ENCODE measurements at places on chromosomes 5 and 9.
A peak's percentile ranks its signal among the peaks of the same experiment; 100 is the strongest.

GRCh38 chr5:116449458-116449857 lies 125.2 kb downstream of the SEMA6A start:
- no peak for DNase-seq

DNA sequence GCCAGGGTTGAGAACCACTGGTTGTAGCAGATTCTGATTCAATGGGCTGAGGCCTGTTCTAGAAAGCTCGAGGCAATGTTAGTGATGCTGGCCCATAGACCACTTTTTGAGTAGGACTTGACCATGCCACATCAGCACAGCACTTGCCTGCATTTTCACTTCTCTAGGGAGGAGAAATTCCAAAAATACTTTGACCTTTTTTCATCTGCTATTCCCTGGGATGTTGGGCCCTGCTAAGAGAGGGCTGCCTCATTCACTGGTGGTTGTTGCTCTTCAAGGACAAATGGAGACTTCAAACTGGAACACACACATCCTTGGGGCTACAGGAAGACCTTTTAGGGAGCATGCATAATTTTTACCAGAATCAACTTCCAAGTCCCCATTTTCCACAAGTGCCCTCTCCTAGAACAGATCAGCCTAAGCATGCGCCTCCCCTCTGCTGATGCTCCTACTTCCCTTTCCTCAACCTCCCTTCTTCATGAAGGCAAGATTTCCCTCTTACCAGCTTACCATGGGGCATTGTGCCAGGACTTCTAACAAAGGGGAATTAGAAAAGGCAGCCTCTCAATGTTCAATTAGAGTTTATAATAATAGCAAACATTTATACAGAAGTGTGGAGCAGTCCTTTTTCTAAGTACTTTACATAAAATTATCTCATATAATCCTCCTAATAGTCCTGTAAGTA lies 12.7 kb upstream of the TGFBI start:
- DNase-seq, result no peak

DNA sequence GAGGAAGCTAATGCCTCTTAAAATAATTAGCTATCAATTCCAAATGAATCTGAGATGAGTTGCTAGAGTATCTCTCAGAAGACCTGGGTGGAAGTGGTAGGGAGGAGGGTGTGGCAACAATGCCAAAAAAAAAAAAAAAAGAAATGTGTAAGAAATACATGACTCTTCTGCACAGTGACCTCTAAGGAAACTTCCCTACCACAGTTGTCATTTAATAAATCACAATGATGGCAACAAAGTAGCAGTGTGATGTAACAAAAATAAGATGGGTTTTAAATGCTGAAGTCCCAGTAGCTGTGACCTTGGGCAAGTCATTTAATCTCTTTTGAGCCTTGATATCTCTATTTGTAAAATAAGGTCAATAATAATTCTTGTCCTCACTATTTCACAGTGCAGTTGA lies 7.2 kb downstream of the FOXD1 start:
- DNase-seq, result no peak

DNA sequence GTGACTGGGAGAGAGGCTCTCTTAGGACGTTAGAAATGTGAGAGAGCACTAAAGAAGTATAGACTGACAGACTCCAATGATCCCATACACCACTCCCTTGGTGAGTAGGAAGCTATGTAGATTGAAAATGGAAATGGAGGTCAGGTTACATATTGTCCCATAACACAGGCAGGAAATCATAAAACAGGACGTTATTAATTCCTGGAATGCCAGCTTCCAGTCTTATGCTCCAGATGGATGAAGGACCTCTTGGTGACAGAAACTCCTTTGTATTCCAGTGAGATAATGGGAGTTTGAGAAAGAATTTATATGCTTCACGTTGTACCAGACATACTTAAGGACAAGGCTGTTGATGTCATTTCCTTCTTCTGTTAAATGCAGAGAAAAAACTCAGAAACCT lies 338.2 kb upstream of the ITGA1 start:
- no peak for DNase-seq

- no peak for DNase-seq
Measured at GRCh38 chr5:15492545-15492944, 7.4 kb upstream of the FBXL7 start.

DNA sequence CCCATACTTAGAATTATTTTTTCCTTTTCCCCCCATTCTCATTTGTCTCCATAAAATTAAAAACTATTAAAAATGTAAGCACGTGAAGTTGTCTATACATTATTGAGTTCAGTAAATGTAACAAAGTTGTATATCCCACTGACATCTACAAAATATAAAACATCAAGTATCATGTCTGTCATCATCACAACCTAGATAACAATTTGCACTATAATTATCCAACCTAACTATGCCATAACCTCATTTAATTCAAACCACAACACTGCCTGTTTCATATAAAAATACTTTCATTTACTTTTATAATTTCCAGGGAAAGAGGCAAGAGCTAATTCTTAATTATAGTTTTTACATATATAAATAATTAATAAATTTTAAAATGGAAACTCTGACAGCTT lies 9.1 kb downstream of the EFNA5 start:
- no peak for DNase-seq

DNA sequence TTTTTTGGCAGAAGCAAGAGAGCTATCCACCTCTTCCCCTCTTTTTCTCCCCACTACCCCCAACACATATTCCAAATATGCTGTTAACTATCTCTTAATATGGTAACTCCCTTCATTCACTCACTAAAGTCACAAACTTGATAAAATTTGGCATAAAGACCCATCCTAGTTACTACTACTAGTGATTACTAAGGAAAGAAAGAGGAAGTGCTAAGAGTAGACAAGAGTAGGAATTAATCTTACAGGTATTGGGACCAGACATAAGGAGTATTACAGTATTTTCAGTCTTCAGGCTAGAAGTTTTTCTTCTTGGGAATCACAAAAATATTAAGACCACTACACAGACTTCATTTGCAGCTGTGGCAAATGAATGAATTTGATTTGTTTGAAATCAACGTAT lies 2.2 kb downstream of the ADAMTS6 start:
- no peak for DNase-seq

DNA sequence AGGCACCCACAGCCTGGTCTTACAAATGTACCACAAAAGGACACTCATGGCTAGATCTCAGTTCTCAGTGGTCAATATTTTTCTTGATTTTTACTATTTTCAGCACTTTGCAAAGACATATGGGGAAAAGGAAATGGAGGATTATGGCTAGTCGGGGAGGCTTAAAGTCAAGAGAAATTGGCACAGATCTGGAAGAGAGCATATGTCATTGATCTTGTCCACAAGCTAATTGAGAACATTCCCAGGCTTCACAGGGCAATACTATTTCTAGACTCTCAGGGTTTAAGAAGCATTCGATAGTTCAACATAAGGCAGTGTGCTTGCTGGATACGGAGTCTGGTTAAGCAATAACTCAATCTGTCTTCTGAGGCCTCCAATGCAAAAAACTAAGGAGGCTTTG lies 285.8 kb downstream of the ZNF608 start:
- DNase-seq, result no peak

GRCh38 chr5:157713830-157714595 lies 17.2 kb upstream of the THG1L start:
- DNase-seq, result no peak

- no peak for DNase-seq
Measured at GRCh38 chr5:320524-321229, 837 bp upstream of the AHRR start.

GRCh38 chr5:141484641-141485311 lies at the start of gene PCDHGC4:
TSS of gene PCDHGC4 (plus strand) at chr5:141485030. CDS start at chr5:141485174, 144 bp downstream.
- DNase-seq, result no peak

- no peak for DNase-seq
Measured at GRCh38 chr5:154384480-154385235, 61.1 kb upstream of the SAP30L start.

DNA sequence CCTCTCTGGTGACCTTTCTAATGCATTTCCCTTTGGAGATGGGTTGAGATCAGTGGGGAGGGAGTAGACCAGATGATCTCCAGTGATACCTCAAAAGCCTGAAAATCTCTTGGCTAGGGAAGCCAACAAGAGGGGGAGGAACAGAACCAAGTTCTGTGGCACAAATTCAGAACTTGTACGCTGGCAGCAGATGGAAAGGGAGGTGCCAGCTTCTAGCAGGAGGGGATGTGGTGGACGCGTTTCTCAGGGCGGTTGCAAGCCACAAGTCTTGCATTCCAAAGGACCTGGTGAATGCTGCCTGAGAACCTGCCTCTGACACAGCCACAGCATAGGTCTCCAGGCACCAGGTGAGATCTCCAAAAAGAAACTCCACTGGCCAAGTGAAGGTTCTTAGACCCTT lies 13.4 kb downstream of the SLIT3 start:
- no peak for DNase-seq

DNA sequence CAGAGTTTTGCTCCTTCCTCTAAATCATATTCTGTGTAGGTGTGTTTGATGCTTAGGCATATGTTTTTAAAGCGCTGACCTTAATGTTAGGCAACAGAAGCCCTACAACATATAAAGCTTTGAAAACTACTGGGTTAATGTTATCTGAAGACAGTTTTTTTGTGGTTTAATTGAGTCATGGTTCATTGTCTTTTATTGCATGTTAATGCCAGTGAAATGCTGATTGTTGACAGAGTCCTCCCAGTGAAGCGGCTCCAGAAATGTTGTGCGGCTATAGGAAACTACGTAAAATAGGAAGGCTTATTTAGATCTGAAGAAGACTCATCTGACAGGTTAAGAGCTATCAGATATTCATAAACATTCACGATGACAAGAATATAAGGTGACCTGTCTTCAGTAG lies 424.6 kb downstream of the CCDC171 start:
- DNase-seq, result no peak

DNA sequence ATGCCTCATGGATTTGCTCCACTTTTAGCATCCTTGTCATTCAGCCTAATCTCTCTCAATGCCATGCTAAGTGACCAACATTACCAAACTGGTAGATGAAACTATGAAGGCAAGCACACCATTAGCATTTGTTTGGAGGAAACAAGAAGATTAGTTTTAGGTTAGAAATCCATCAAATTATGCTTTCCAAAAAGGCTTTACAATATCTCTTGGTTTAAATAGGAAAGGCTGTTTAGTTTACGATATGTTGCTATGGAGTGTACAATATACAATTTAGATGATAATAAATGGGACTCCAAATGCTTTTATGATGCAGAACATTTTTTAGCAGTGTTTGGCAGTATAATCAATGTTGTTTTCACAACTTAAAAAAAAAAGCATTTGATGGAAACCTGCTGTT lies 47.8 kb upstream of the CTXN3 start:
- DNase-seq, result no peak

- DNase-seq, result no peak
Measured at GRCh38 chr5:172144291-172144815, 43.7 kb downstream of the STK10 start.

GRCh38 chr5:76638479-76638878 lies 15.3 kb upstream of the F2RL2 start:
- no peak for DNase-seq

GRCh38 chr9:78023003-78023741 lies 8.4 kb downstream of the GNAQ start:
- DNase-seq, result no peak

- no peak for DNase-seq
Measured at GRCh38 chr5:176658007-176658599, 10.8 kb downstream of the TSPAN17 start.

GRCh38 chr9:119083673-119084072 lies 285.6 kb downstream of the BRINP1 start:
- no peak for DNase-seq

- DNase-seq, result no peak
Measured at GRCh38 chr9:133463234-133463863, 3.6 kb downstream of the CACFD1 start.

DNA sequence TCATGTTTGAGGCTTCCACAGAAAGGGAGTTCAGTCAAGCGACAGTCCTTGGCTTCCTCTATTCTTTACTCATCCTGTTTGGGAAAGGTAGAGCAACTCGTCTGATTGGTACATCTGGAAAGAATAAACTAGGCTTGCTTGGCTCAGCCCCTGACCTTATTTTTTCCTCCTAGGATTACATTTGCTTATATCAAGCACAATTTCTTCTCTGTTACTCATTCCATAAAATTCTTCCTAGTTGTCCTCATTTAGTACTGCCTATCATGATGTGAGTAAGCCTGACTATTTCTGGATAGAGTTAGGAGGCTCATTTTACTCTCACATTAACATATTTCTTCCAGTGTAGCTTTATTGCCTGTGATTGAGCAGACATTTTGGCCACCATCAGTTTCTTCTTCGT lies 10.9 kb upstream of the CARNMT1 start:
- no peak for DNase-seq

GRCh38 chr9:95629585-95629984 lies 112.8 kb upstream of the PTCH1 start:
- DNase-seq, result no peak

DNA sequence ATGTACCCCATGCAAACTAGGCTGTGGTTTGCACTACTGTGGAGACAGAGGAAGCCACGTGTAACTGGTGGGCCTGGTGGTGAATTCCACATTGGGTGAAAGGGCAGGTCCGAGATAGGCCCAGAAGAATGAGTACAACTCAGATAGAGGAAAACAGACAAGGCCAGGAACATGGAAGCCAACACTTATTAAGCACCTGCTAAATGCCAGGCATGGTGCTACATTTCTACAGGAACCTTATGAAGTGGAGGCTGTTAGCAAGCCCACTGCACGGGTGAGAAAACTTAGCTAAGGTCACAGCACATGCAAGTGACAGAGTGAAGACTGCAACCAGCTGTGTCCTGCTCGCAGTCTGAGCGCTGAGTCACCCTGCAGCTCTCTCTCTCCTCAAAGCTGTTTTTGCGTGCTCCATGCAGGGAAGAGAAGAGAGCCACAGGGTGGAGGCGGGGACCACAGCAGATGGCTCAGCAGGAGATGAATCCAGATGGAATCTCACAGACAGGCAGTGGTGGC lies 65.5 kb upstream of the SPTLC1 start:
- peak; percentile 39 for DNase-seq

GRCh38 chr5:65461490-65461889 lies 20.2 kb downstream of the ADAMTS6 start:
- DNase-seq, result no peak

DNA sequence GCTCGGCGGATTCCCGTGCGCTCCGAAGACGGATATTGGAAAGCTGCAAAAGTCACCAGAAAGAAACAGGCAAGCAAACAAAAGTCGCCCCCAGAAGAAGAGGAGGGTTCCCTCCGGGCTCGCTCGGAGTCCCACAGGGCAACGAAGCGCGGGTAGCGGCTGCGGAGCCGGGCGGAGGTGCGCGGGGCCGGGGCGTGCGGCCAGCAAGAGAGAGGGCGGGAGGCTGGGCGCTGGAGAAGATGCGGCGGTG lies at the start of gene FBN2:
Gene FBN2 (minus strand): TSS at position 246 of the 250 bp plus-strand sequence. CDS start 642 bp downstream, outside the sequence.
- no peak for DNase-seq

GRCh38 chr5:149779124-149779465 lies 49.0 kb downstream of the PPARGC1B start:
- no peak for DNase-seq
